ENCODE measurements at places on chromosomes 7 and 10.

- no peak for DNase-seq
Observed at GRCh38 chr7:85010306-85010705, 176.6 kb downstream of the SEMA3D start.

- no peak for DNase-seq
Observed at GRCh38 chr7:50396856-50397255, 53.3 kb downstream of the FIGNL1 start.

DNA sequence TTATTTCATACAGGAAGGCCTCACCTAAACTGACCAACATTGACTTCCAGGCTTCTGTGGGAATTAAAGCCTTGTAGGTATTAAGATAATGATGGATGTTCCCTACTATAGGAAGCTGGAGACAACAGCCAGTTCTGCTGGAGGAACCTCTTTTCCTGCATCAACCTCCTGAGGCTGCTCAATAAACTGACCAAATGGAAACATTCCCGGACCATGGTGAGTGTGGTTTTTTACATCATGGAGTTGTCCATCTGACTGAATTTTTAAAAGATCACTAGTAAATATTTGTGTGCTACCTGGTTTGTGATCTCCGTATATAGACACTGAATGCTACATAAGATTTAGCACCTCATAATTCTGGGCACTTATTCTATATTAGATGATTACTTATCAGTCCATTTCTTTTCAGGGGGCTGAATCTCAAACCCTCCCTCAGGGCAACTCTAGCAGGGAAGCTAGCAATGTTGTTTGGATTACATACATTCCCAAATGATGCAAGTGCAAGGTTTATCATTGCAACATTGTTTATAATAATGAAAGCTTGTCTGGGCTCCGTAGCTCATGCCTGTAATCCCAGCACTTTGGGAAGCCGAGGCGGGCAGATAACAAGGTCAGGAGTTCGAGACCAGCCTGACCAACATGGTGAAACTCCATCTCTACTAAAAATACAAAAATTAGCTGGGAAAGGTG lies 21.5 kb upstream of the SMKR1 start:
- no peak for DNase-seq

DNA sequence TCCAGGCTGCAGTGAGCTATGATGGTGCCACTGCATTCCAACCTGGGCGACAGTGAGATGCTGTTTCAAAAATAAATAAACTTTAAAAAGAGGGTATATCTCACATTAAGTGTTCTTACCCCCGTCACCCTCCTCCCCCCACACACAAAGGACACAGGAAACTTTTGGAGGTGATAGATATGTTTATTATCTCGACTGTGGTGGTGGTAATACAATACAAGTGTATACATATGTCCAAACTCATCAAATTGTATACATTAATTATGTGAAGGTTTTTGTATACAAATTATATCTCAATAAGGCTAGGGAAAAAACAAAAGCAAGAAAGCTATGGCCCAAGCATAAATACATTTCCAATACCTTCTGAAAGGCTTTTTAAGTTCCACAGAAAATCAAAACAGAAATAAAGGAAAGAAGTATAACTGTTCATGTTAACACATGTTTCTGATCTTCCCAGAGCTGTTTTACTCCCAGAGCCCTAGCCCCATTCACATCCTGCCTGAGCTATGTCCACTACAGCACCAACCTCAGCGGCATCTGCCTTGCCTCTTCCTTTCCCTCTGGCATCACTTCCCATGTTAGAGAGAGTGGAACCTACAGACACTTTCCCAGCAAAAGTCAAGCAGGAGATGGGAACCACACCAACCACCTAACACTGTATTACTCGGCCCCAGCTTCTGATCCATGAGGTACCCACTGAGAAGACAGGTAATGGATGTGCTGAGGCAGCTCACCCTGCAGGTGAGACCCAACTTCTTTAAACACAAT lies 48.1 kb downstream of the SGMS1 start:
- DNase-seq, result no peak

DNA sequence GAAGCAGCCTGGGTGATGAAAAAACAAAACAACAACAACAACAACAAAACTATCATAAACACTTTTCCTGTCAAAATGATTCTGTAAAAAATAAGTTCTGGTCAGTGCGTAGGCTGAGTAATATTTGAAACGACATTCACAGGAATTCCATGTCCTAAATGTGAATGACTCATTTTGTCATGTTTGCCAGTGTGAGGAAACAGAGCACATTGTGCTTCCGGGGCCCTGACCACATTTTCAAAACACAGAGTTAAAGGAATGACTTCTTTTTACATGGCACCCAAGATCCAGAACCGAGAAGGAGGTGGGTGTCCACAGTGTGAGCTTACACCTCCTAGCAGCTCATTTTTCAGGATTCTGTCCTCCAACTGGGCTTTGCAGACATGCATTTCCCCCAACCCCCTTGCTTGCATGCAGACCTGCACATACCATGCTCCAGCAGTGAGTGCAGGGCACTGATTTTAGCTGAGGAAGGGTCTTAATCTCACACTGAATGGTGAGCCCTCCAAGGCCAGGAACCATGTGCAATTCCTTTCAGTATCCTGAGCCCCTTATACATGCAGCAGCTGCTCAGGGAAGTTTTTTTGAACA lies 3.0 kb downstream of the CLRN3 start:
- no peak for DNase-seq

Measured in hippocampal formation (tissue), 2 donors.